ENCODE measurements at places on chromosomes 2 and 18. TPM values are rescaled to one million over a fixed set of nuclear protein-coding genes. Genes with fewer than 3 reads are reported as not detected.
A peak's percentile ranks its signal among the peaks of the same experiment; 100 is the strongest.

DNA sequence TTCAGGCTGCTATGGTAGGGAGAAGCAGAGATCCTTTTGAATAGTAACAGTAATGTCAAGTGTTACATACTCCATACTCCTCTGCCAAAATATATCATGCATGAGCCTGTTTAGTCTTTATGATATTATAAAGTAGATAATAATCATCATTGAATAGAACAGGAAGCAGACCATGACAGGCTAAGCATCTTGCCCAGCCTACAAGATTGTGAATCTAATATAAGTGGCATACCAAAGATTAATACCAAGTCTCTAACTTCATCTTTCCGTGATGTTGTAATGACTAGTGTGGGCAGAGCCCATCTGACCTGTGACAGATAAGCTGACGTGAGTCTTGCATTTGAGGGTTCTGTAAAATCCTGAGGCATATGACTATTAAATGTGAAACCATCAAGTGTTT lies 13.1 kb downstream of the NDUFB3 start:
- H3K4me1 ChIP-seq: no peaks in the 10 kb centered on the region
- no peak for DNase-seq
- no peak overlapping the region for H3K27ac ChIP-seq
- H3K4me3 ChIP-seq: no peak overlapping the region
- peaks cover 14% of the 10 kb centered on the region for H3K36me3 ChIP-seq

- H3K27ac ChIP-seq: no peak overlapping the region
- no peaks in the 10 kb centered on the region for H3K4me1 ChIP-seq
- DNase-seq: no peak
- H3K36me3 ChIP-seq: no peaks in the 10 kb centered on the region
- no peaks in the 10 kb centered on the region for H3K27me3 ChIP-seq
- no peak overlapping the region for H3K4me3 ChIP-seq
Measured at GRCh38 chr18:26711756-26712155, 153.8 kb downstream of the AQP4 start.

DNA sequence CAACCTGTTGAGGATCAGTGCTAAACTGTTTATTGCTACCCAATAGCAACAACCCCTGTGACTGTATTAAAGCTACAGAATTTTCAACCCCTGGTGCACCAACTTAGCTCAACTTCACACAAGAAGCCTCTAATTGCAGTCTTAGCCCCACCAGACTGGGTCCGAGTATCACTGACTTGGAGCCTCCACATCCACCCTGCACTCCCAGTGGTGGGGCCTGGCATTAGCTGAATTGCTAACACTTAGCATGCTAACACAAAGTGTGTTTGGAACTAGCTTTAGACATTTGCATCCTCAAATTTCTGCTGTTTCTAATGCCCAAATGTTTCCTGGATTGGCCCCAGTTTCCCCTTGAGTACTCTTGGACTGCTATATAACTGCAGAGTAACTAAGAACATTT lies 298.6 kb downstream of the AGPS start:
- no peaks in the 10 kb centered on the region for H3K4me1 ChIP-seq
- no peak overlapping the region for H3K27ac ChIP-seq
- no peaks in the 10 kb centered on the region for H3K36me3 ChIP-seq
- no peaks in the 10 kb centered on the region for H3K27me3 ChIP-seq
- DNase-seq: no peak
- H3K4me3 ChIP-seq: no peak overlapping the region

DNA sequence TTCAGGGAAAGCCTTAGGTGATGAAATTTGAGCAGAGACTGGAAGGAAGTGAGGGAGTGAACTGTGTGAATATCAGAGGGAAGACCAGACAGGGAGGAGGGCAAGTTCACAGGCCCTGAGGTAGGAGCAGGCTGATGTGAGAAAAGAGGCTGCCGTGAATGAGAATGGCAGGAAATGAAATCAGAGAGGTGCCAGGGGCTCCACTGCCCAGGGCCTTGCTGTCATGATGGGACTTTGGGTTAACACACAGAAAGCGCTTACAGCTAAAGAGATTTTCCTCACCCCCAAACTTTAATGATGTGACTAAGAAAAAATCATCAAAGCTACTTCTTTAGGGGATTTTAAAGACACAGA lies 53.8 kb downstream of the MARCHF4 start:
- no peaks in the 10 kb centered on the region for H3K4me1 ChIP-seq
- H3K27me3 ChIP-seq: peaks cover 4% of the 10 kb centered on the region
- H3K4me3 ChIP-seq: no peak overlapping the region
- no peak overlapping the region for H3K27ac ChIP-seq
- no peak for DNase-seq
- H3K36me3 ChIP-seq: no peaks in the 10 kb centered on the region

GRCh38 chr2:204691911-204692510 lies 146.7 kb downstream of the PARD3B start:
- no peaks in the 10 kb centered on the region for H3K36me3 ChIP-seq
- H3K27ac ChIP-seq: no peak overlapping the region
- H3K27me3 ChIP-seq: no peaks in the 10 kb centered on the region
- H3K4me1 ChIP-seq: peaks cover 4% of the 10 kb centered on the region

Gene ANKRD30B
- total RNA-seq: not detected

Gene UGT1A5
- not detected for total RNA-seq

Gene BMP10
- total RNA-seq: not detected

DNA sequence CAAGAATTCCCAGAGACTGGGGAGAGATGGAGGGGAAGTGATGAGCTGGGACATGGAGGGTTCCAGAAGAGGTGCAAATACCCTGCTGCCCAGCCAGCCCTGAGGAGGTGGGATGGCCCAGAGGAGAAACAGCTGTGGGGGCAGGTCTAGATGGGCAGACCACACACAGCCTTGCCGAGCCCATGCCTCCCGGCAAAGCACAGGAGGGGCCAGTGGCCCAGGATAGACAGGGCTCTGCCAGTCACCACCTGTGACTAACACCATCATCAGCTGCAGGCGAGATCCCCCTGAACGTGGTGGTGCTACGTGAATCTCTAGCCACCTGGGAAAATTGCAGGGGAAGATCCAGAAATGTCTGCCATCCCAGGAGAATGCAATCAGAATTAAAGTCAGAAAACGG lies 39.4 kb downstream of the SCTR start:
- H3K4me1 ChIP-seq: no peaks in the 10 kb centered on the region
- no peak for DNase-seq
- H3K36me3 ChIP-seq: no peaks in the 10 kb centered on the region
- no peaks in the 10 kb centered on the region for H3K27me3 ChIP-seq

Gene GKN1
- not detected for total RNA-seq

Gene SKOR2
- total RNA-seq: not detected

DNA sequence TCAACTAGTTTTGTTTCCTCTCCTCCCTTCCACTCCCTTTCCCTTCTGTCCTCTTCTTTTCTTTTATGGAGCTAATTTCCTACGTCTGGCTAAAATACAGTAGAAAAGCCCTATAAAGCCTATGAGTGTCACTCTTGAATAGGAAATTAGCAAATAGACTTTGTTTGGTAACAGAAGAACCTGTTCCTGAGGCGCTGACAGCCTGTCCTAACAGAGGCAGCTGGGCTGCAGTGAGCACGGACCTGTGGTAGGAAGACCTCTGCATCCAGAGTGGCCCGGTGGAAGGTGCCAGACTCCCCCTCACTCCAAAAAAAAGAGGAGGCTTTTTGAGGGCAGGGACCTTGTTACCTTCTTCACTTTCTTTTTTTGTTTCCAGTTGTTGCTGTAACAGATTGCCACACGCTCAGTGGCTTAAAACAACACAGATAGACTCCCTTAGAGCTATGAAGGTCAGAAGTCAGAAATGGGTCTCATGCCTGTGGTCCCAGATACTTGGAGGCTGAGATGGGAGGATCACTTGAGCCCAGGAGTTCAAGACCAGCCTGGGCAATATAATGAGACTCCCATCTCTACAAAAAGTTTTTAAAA lies 81.2 kb upstream of the TXNDC2 start:
- H3K27me3 ChIP-seq: no peaks in the 10 kb centered on the region
- peak overlapping the region; percentile 88 for H3K27ac ChIP-seq
- DNase-seq: no peak
- no peaks in the 10 kb centered on the region for H3K36me3 ChIP-seq
- H3K4me1 ChIP-seq: no peaks in the 10 kb centered on the region

DNA sequence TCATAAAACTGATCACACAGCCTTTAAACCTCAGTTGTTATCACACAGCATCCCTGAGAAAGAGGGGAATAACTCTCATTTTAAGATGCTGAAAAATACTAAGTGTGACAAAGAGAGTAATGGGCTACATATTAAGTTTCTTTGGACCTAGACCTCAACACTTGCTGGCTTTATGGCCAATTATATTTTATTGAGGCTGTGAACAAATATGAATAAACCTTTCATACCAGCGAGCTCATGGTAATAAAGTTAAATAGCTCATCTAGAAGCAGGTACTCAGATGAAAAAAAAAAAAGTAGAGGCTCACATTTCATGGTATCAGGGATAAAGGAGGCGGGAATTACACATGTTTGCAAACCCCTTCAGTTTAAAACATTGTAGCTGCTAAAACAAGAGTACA lies 75.7 kb downstream of the DOCK10 start:
- no peak overlapping the region for H3K4me3 ChIP-seq
- H3K27ac ChIP-seq: no peak overlapping the region
- H3K27me3 ChIP-seq: no peaks in the 10 kb centered on the region
- DNase-seq: no peak
- no peaks in the 10 kb centered on the region for H3K36me3 ChIP-seq
- H3K4me1 ChIP-seq: peaks cover 32% of the 10 kb centered on the region
